Vagina (tissue), 2 donors: ENCODE measurements at places on chromosomes 6 and 20.

DNA sequence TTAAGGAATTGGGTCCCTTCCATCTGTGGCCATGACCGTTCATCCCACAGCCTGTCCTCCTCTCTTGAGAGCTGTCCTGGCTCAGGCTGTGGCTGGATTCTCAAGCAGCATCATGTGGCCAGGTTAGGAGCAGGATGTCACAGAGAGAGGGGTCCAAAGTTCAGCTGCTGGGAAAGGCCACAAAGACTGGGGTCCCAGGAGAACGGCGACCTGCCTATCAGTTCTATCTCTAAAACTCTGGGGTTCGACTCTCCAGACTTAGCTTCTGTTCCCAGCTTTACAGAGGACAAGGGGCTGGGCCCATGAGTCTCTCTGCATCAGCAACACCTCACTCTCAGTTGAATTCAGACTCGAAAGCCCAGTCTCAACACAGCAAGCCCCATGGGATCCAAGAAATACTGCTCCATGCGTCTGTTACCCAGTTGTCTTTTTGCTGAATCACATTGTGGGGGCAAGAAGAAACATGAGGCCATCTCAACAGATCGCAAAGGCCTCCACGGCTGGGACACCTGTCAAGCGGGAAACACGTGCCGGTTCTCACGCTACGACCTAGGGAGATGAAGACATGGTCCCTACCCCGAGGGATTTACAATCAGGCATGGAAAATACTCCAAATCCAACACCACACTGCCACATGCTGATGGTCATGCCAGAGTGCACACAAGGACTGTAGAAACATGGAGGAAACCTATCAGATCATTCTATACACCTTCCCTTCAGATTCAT is 95.4 kb downstream of the SLC22A23 start:
- DNase-seq = no peak

DNA sequence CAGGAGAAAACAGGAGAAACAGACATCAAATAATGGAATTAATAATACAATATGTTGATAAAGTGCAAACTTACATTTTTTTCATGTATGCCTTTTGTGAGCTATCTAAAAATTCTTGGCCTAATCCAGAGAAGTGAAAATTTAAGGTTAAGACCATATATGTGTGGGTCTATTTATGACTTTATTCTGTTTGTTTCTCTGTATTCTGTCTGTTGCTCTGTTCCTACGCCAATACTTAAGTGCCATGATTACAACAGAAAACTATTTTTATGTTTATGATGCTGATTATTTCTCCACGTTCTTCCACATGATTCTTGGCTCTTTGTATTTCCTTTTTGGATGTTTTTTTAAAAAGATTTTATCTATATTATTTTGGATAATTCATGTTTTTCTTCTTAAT is 109.6 kb upstream of the MAP3K4 start:
- DNase-seq = no peak

- DNase-seq = no peak
These were observed 163.2 kb upstream of the OLIG3 start for GRCh38 chr6:137657351-137657911.

GRCh38 chr6:161215876-161216615 is 57.8 kb downstream of the AGPAT4 start:
- DNase-seq = no peak

GRCh38 chr6:161439093-161439492 is 165.2 kb upstream of the AGPAT4 start:
- no peak for DNase-seq

GRCh38 chr20:31706607-31707257 is 15.9 kb downstream of the BCL2L1 start:
- DNase-seq = no peak

- DNase-seq = no peak
These were observed 41.9 kb upstream of the NOL4L start for GRCh38 chr20:32626859-32627636.

GRCh38 chr6:12269110-12269509 is 21.1 kb upstream of the EDN1 start:
- no peak for DNase-seq

- DNase-seq = no peak
These were observed 2.9 kb downstream of the ZNF335 start for GRCh38 chr20:45968801-45969711.

- no peak for DNase-seq
These were observed 83.2 kb upstream of the TAB2 start for GRCh38 chr6:149234051-149234962.

GRCh38 chr6:55423933-55424332 is 96.7 kb downstream of the GFRAL start:
- DNase-seq = no peak

DNA sequence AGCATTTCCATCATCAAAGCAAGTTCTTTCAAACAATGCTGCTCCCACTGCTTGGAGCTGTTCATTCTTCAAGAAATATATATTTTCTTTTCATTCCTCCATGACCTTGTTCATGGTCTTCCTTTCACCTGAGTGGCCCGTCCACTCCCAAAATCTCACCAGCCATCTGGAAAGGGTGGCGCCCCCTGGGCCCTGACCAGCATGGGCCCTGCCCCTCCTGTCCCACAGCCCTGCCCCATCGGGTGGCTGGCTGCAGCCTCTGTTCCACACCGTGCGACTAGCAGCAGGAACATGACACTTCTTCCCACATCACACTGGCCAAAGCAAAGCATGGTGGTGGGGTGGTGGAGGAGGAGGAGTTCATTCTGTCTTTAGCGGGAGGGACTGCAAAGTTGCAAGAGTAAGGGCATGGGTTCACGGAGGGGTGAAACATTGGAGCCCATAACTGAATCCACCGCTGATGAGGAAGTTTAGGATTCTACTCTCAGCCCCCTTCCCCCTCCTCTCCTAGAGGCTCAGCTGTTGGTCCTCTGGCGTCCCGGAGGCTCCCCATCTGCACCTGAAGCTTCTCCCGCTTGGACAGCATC is 195.2 kb upstream of the SLC24A3 start:
- DNase-seq = peak; percentile 75

DNA sequence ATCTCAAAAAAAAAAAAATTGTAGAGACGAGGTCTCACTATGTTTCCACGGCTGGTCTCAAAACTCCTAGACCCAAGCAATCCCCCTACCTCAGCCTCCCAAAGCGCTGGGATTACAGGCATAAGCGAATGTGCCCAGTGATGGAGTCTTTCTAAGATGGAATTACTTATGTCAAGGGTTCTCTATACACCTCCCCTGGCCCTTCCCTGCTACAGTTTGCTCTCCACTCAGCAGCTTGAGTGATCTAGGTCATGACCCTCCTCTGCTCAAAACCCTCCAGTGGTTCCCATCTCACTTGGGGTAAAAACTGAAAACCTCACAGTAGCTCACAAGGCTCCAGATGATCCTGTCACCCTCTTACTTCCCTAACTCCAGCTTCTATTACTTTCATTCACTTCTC is 1.8 kb upstream of the DNPH1 start:
- no peak for DNase-seq
